ENCODE measurements at places on chromosomes 13 and 19.

DNA sequence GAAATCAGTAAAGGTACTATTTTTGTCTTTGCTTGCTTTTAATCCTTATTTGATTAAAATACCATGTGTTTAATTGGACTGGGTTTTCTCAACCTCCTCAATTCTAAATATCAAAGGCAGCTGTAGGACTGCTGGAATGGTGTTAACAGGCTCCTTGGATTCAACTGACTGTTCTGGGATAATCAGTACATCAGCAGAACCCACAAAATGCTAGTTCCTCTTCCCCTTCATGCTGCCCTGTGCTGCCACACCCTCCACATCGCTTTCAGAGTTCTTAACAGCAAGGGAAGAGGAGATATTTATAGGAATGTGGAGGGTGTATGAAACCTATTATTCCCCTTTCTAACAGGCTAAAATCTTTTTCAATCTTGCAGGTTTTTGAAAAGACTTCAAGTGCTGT, 82.4 kb downstream of the KCTD12 start:
- no peak for DNase-seq

GRCh38 chr19:51407511-51408131, 9.8 kb downstream of the SIGLEC10 start:
- DNase-seq = no peak

DNA sequence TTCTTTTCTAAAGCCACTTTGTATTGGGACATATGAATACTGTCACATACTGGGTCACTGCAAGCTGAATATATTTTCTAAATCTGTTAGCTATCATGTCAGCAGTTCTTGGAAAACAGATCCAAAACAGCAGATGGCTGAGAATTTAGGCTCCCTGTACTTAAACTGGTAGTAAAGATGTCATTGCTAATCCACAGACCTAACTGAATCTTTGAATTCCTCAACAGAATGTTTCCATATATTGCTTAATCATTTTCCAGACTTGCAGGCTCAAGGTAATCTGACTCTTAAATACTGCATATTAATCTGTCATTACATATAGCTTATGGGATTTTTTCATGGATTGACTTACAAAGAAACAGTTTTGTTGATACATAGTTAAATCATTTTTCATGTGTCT, 639.0 kb upstream of the KLHL1 start:
- DNase-seq = no peak

GRCh38 chr13:110644892-110645521, 29.7 kb downstream of the NAXD start:
- DNase-seq = no peak

- no peak for DNase-seq
Observed at GRCh38 chr19:43316591-43317319, 36.7 kb upstream of the CD177 start.

GRCh38 chr19:9836021-9836420, 903 bp downstream of the PIN1 start:
- no peak for DNase-seq

GRCh38 chr13:83716121-83716520, 166.2 kb downstream of the SLITRK1 start:
- no peak for DNase-seq

DNA sequence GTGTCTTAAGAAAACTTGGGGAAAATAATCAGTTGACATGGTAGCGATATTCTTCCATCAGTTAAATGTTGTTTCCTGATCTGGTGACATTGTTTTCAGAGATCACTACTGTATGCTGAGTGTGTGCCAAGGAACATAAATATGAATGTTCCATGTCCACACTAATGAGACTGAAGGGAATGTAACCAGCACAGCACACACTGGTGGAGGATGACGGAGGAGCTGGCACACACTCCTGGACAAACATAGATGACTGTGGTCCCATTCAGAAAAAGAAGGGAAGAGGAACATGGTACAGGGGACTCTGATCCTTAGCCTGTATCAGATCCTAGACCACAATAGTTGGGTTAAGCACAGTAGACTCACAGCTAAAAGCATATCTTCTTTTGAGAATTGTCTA, 574.8 kb downstream of the MYO16 start:
- DNase-seq = no peak

GRCh38 chr19:33947265-33947964, 150.7 kb downstream of the KCTD15 start:
- DNase-seq = no peak

- DNase-seq = no peak
Observed at GRCh38 chr13:52892925-52893324, 44.5 kb upstream of the PCDH8 start.

DNA sequence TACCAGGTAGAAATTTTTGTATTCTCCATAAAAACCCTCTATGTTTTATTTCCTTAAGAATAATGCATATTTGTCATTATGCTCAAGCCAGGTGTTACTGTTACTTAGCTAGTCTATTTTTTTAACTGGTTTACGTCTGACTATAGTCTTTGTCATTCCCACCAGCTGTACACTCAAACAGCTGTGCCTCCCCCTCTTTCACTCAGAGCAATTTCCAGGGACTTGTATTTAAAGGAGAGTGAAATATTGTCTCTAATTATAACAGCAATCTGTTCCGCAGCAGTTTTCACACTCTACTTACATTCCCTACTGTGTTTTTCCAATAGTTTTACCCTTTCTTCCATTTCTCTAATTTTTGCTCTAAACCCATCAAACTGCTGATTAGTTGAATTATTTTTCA, 813.6 kb upstream of the MIR17HG start:
- DNase-seq = no peak

GRCh38 chr19:48938256-48938655, 4.8 kb downstream of the DHDH start:
- no peak for DNase-seq

GRCh38 chr13:98286799-98287198, 109.7 kb upstream of the RNF113B start:
- no peak for DNase-seq

GRCh38 chr19:41228486-41228885, 9.5 kb downstream of the AXL start:
- DNase-seq = no peak

- no peak for DNase-seq
Observed at GRCh38 chr19:33221638-33222037, 4.0 kb downstream of the SLC7A10 start.

DNA sequence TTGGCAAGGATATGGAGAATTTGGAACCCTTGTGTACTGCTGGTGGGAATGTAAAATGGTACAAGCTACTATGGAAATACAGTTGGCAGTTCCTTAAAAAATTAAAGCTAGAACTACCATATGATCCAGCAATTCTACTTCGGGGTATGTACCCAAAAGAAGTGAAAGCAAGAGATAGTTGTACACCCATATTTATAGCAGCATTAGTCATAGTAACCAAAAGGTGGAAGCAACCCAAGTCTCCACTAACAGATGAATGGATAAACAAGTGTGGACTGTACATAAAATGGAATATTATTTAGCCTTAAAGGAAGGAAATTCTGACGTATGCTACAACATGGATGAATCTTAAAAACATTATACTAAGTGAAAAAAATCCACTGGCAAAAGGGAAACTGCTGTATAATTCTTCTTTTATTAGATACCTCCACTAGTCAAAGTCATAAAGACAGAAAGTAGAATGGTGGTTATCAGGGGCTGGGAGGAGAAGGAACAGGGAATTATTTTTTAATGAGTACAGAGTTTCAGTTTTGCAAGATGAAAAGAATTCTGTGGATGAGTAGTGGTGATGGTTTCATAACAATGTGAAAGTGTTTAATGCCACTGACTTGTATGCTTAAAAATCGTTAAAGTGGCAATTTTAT, 141.6 kb downstream of the RXFP2 start:
- no peak for DNase-seq

GRCh38 chr19:12796146-12797071, 5.1 kb downstream of the JUNB start:
- peak; percentile 61 for DNase-seq

- DNase-seq = no peak
Observed at GRCh38 chr13:94667190-94667589, 45.2 kb downstream of the SOX21 start.

DNA sequence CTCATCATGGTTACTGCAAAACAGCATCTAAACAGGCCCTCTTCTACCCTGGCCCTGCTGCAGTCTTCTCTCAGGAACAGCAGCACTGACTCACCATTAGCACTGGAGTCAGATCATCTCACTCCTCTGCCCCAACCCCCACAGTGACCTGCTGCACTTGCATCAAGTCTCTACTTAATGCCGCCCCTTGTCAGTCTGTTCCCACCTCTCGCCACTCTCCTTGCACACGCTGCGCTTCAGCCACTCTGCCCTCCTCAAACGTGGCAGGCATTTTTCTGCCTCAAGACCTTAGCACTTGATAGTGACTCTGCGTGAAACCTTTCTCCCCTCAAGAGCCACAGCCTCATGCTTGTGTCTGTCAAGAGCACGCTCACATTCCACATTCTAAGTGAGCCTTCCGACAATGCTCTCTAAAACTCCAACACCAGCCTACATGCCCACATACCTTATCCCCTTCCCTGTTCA, 22.1 kb downstream of the MIPEP start:
- no peak for DNase-seq

DNA sequence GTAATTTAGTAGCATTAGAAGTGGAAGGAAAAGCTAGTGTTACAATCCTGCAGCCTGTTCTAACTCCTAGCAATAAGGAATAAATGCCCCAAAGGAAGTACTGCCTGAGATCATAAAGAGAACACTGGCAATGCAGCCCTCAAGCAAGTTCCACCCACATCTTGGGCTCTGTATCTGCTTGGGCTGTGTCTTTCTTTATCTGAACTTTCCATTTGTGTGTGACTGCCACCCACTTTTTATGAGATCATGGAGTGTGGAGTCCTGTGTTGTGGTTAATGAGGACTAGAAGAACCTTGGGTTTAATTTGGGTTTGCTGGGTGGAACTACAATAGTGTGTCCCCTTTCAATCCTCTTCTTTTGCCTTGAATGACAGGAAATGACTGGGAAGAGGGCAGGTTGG, 38.2 kb downstream of the RFXAP start:
- no peak for DNase-seq

- no peak for DNase-seq
Observed at GRCh38 chr13:47038188-47038587, 141.3 kb upstream of the HTR2A start.
